ENCODE measurements at places on chromosomes 7 and 10. TPM values are rescaled to one million over a fixed set of nuclear protein-coding genes. Genes with fewer than 3 reads are reported as not detected.

- no peak for DNase-seq
Measured at GRCh38 chr10:126777714-126778113, 107.2 kb upstream of the C10orf90 start.

DNA sequence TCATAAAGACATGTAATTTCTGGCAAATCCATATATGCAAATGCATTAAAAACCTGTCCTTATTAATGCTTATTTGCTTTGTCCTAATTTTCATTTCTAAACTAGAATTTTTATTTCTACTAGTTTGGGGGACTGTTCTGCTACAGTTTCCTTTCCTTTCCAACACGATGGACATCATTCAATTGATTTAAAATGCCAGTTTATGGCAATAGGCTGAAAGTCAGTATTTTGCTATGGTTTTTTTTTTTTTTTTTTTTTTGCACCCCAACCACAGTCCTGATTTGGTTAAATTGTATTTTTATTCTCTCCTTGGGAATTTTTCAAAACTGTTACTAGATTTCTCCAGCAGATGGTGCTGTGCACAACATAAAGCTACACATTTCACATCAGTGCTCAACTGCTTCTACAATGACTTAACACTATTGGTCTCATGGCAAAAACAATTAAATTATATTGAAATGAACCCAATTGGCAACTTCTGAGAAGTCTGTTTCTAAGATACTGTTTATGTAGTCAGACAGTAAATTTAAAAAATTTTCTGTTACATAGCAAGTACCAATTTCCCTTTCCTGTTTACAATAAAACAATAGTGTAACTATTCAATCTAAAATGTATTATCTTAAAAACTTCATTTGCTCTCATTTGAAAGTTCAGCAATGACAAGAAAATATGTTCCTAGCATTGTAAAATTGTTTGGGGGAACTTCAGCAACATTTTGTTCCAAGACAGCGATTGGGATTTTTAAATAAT lies 193.8 kb upstream of the CCDC6 start:
- no peak for DNase-seq

Gene GPR15LG
- not detected for total RNA-seq

DNA sequence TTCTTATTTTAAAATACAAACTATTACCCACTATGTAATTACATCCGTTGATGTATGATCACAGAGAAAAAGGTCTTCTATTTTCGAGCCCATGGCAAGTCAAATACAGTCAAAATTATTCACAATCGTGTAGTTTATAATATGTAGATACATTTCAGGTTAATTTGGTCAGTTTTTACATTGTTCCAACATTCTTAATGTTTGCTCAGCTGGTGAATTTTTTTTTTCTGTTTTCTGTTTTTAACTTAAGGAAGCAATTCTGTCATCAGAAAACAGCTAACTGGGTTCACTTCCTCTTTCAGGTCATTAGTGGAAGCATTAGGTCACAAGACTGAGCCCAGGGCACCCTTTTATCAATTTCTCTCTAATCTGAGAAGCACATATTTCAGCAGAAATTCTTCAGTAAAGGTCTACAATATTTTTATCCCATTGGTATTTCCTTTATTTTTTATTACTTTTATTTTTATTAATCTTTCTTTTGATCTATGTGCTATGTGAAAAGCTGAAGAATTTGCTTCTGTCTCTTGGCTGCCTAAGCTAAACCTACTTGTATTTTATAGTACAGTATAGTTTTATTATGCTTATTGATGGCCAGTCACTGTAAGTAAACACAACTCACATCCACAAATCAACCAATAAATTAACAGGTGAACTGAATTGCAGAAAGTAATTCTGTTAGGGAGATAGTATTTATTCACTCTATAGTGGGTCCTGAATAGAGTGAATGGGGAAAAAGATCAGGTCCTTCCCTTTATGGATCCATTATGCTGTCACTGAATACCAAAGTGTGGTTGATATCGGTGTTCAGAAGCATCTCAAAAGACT lies 84.6 kb downstream of the ICA1 start:
- no peak for DNase-seq
